ENCODE measurements at places on chromosomes 2 and 18.

- no peak for DNase-seq
These were observed 85.7 kb upstream of the UGP2 start for GRCh38 chr2:63755965-63756364.

- DNase-seq = no peak
These were observed 6.1 kb downstream of the PTGR3 start for GRCh38 chr18:75202696-75203365.

DNA sequence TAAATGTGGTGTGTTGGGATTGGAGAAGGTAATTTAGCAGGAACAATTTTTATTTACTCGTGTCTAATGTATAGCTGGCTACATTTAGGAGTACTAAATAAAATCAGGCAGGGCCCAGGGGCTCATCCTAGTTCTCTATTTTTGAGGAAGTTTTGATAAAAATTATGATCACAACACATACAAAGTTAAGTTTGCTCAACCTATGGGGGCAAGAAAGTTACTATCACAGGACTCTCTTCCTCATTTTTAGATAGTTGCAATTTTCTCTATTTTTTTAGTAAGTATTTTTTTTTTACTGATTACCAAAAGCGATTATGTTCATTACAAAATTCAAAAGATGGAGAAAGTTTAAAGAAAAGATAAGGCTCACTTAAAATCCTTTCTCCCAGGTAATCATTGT, 60.0 kb upstream of the RPE start:
- peak; percentile 3 for DNase-seq

DNA sequence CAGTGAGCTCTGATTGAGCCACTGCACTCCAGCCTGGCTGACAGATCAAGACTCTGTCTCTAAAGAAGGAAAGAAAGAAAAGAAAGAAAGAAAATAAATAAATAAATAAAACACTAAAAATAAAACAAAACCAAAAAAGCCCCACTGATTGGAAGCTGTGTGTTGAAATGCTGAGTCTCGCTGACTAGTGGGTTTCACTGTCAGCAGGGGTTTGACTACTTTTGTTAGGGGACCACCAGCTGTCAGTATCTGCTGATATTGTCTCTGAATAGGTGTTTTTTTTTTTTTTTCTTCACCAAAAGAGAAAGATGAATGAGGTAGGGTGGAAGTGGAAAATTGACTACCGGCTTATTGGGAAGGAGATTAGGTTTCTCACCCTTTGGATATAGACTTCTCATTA, 12.8 kb upstream of the ACTR2 start:
- DNase-seq = no peak

- DNase-seq = no peak
These were observed 433 bp downstream of the SH3RF3 start for GRCh38 chr2:109129356-109129920.

DNA sequence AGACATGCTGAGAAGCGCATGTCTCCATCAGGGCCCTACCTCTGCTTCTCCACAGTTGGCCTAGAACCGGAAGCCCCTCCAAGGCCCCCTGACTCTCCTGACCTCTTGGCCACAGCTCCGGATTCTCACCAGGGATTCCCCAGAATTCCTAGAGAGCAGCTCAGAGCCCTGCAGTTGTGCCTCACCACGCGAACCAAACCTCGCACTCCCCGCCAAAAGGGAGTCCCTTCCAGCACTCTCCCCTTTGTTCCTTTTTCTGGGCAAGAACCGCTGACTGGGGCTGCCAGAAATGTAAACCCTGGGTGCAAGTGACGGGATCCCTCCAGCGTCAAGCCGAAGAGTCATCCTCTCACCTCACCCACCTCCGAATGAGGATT, 36.7 kb downstream of the AFF3 start:
- DNase-seq = no peak

DNA sequence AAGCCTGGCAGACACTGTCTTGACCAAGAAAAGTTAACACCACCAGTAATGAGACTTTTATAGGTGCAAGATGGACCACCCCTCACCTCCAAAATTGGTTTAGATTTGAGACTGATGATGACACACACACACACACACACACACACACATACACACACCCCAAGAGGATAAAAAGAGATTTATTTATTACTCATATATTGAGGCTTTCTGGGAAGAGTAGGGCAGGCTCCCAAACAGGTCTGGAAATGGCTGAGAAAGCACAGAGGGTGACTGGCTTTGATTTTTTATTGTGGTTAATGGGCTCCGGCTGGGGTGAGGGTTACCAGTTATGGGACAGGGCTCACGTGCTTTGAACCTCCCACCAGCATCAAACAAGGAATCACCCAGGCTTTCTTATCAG, 54.2 kb upstream of the ADAM23 start:
- DNase-seq = no peak

DNA sequence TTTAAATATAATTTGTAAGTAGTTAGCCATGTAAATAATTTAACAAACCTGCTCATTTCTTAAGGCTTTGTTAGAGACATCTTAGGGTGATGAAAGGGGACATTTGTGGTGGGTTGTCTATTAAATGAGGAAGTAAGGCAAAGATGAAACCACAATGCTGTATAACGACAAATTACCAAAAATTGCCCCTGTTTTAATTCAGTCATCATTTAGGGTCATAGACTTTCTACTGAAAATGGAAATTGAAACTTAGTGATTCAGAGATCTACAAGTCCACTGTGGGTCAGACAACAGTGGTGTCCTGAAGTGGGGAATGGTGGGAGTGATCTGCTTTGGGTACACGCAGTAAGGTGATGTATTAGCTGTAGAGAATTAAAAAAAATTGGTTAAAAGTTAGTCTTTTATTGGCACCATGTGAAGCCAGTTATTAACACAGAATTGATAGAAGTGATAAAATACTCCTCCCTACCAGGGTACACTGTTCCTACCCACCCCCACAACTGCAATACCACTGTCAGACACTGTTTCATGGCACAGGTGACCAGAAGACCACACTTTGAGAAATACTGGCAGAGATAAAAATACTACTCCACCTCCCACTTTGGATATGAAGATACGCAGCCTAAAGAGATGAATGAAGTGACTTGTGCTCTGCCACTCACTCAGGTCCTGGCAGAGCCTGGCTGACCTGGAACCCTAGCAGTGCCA, 13.4 kb downstream of the CERS6 start:
- DNase-seq = peak; percentile 80

GRCh38 chr2:3876685-3877084, 173.3 kb downstream of the DCDC2C start:
- DNase-seq = no peak

GRCh38 chr2:18159896-18160295, 281.4 kb downstream of the KCNS3 start:
- DNase-seq = no peak

DNA sequence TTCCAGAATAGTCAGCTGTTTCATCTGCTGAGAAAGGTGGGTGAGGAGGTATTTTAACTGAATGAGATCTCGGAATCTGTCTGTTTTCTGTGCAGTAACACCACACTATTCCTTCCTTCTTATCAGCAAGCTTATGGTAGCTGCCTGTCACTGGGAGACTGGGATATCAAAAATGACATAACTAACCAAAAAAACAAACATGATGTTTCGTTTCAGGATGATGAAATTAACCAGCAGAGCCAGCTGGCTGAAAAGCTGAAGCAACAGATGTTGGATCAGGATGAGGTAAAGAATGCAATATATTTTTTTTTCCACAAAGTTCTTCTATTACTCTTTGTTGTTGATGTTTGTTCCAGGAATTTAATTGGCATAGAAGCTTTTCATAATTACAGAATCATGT, 59.8 kb upstream of the LYPD6B start:
- no peak for DNase-seq

- no peak for DNase-seq
These were observed 113.7 kb upstream of the SPRED2 start for GRCh38 chr2:65545837-65546805.

GRCh38 chr2:164599954-164600589, 21.2 kb downstream of the GRB14 start:
- DNase-seq = peak; percentile 81

DNA sequence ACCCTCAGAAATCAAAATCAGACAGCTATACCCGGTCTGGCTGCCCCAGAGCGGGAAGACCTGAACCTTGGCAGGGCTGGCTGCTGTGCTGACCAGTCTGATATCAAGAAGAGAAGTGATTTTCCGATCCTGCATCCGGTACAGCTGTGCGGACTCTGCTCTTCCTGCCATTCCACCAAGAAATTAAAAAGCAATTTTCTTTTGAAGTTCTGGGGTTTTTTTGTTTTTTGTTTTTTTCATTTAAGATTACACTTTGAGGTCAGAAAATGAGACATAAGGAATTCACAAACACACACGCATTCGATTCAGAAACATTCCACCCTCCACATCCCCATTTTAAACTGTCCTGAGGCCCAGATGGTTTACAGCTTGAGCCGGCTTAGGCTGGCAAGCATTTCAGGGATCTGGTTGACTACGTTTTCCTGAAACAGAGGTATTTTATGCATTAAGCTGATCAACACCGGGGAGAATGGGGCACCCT, 156.5 kb downstream of the COL6A3 start:
- DNase-seq = no peak

DNA sequence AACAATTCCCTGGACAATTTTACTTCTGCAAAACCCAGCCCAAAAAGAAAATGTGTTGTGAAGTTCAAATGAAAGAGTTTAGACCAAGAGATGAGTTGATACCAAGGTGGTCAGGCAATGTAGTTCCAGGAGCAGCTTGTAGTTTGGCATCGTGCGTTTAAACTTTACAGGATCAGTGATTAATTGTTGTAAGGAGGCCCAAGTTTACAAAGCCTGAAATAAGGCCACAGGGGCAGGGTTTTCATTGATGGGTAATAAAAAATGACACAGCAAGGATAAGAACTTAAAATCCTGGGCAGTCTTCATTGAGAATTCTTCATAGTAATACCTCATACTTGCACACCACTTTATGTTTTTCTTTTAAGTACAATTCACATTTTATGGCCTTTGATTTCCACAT, 463.9 kb upstream of the HNRNPA3 start:
- DNase-seq = no peak

GRCh38 chr2:110931648-110932047, 189.1 kb upstream of the BCL2L11 start:
- no peak for DNase-seq

DNA sequence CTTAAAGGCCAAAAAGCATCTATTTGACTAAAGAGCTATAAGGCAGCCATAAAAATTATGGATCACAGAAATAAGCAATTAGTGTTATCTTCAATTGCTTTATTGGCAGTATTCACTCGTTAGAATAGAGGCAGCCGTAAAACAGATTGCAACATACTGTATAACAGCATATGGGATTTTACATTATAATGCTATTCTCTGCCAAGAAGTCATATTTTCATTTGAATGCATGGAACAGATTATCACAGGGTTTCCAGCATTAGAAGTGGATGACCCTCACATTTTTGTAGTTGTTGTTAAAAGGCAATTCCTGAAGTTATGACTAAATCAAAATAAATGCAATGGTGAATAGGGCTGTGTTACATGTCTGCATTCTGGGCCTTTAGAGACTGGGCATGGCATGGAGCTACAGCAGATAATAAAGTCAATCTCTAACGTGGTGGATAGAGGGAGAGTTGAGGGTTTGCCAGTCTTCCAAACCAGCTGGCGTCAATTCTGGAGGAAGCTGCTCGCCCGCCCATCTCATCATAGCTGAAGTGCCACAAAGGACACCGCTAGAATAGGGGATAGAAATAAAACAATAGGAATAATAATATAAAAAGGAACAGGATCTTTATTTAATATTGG, 155.4 kb upstream of the VRK2 start:
- DNase-seq = no peak

DNA sequence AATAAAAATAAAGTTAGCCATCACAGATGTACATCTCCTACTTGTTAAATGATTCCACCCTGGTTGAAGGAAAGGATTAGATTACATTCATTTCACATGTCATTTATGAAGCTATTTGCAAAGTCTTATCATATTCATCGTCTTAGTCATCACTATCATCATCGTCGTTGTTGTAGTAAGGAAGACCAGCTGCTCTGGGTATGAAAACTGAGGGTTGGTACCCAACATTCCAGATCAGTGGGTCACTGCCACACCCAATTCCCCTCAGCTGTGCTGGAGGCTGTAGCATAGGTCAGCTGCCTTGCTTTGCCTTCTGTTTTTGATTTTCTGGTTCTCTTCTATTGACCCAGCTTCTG, 20.9 kb upstream of the CCBE1 start:
- DNase-seq = no peak

- no peak for DNase-seq
These were observed 338.9 kb downstream of the ZEB2 start for GRCh38 chr2:144181001-144181400.

DNA sequence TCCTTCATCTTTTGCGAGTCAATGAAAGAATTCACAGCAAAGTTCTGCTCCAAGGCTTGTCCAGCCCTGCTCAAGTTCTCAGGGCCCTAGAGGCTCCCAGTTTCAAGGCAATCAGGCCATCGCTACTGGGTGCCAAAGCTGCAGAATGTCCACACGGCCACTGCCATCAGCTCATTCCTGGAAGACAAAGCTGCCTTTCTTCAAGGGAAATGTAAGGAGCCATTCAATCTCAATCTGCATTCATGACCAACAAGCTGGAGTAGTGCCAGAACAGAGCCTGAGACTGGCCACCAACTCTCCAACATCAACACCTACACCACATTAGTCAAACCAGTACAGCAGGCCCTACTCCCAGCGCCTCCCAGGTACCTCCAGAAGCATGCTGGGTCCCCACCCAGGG, 202.2 kb downstream of the TCF4 start:
- DNase-seq = no peak

DNA sequence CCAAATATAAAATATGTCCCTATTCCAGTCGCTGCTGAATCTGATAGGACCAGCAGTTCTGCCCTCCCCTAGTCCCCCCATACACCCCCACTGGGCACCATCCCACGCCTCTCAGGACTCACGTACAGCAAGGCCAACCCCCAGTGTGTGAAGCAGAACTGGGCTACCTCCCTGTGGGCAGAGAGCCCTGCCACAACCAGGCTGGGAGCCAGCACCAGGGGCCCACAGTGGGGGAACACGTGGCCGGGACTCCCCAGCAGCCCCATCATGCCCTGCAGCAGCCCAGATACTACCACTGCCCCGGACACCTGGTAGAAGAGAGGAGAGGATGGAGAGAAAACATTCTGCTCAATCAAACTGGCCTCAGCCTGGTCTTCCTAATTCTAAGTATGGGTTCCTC, 1.3 kb downstream of the SLC23A3 start:
- DNase-seq = no peak

DNA sequence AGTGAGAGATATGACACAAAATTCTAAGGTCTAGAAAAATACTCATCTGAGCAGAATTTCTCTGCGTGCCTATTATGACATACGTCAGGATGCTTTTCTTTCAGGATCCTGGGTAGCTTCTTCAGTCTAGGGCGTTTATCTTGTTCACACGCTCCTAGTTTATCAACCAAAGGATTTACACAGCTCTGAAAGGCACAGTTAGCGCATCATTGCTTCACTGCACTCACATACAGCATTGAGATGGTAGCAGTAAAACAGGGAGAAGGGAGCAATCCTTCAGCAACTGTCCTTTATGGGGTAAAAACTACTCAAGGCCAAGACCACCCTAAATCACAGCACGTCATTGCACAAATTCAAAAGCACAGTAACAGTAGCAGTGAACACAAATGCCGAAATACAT, 222.8 kb downstream of the SUCLG1 start:
- DNase-seq = no peak

DNA sequence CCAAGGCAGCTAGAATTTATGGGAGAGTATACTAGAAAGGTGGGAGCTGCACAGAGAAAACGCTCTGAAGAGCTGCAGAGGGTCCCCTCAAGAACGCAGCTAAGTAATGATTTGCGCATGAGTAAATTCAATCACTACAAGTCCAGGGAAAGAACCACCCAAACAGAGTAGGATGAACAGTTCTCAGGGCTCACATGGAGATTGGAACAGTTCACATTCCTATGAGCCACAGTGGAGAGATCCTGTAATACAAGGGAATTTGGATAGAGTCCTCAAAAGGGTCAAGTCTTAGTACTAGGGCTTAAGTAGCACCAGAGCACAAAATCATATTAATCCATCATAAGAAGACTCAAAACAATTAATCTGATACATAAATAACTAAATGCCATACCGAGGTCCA, 12.7 kb downstream of the OLA1 start:
- DNase-seq = no peak

All from AML-193 (cell line).